ENCODE measurements at places on chromosomes 5 and 9.

GRCh38 chr5:163407034-163407655 is 30.2 kb upstream of the CCNG1 start:
- DNase-seq, result no peak

GRCh38 chr9:87882627-87883026 is at the start of gene SPATA31E1:
Gene SPATA31E1, plus strand, starts transcription at chr9:87882877. Its CDS starts 15 bp downstream, at chr9:87882892.
- DNase-seq, result no peak

DNA sequence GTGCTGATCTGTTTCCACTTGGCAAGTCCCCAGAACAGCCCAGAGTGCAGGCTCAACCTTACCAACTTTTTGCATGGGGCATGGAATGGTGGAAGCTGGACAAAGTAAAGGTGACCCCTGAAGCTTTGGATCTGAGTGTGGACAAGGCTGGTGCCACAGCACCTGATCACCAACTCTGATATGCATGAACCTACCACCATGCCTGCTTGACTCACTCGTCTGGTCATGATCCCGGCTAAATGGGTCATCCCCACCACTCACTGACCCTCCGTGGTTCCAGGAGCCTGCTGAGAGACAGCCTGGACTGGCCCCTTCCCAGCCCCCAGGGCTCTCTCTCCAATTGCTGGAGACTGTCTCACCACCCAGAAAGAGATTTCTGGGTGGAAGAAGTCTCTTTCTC is 14.4 kb upstream of the SLC22A4 start:
- no peak for DNase-seq

- no peak for DNase-seq
Observed at GRCh38 chr5:127910307-127910956, 173.1 kb upstream of the SLC12A2 start.

DNA sequence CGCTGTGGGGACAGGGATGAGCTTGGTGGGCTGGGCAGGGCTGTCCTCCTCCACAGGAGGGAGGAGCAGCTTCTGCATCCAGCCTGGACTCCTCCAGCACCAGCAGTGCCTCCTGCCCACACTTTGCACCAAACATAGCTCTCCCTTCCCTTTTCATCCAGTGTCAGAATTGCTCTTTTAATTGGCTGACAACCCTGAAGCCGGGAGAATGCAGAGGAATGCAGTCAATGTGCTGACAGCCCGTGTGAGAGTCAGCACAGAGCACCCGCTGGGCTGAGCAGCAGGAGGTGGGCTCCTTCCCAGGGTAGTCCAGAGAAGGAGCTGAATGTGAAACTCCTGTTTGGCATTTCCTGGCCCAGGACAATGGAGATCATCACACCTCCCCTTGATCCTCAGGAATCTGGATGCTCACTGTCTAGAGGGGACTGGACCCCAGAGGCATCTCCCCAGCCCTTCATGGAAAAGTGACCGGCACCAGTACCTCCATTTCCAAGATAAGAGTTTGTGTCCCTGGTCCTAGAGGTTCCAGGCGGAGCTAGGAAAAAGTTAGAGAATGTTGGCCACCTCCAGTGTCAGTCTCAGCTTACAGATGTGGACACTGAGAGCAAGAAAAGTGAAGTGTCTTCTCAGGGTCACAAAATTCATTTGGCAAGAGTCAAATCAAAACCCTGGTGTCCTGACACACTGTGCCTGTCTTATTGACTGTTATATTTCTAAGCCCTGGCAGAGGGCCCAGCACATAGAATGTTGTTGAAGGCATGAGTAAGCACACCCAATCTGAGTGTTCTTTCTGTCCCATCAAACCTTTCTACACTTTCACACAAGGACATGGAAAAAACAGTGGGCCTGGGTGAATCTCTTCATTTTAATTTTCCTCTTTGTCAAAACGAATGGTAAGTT is 202.1 kb downstream of the SNX18 start:
- no peak for DNase-seq

DNA sequence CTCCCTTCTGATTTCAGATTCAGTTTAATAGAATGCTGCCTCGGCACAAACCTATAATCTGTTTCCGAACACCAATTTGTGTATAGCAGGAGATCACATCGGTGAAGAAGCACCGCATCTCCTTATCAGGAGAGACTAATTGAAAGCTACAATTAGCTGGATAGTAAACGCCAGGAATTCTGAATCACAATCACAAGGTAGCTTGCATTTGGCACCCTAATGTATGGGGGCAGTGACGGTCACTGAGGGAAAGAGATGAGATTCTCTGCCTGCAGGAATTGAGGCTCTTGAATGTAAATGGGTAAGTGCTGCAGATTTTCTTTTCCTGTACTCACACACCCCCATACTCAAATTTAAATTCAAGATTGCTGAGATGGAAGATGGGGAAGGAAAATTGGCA is 373.6 kb upstream of the ZNF608 start:
- DNase-seq, result no peak

DNA sequence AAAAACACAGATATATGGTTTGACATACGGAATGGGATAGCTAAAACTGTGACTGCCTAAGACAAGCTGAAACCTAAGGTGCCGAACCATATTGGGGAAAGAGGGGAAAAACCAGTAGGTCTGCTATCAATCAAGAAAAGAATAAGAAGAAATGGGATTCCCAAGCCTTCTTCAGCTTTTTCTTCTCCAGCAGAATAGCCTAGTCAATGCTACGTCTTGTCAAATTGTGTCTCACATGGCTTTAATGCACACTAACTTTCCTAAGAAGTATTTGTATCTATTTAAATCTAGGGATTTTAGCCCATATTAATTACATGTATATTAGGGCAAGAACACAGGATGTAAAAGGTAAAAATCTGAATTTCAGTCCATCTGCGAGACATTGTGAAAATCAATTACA is 797 bp upstream of the FBXO38 start:
- DNase-seq, result no peak

- peak; percentile 36 for DNase-seq
Observed at GRCh38 chr5:68464424-68464823, 248.9 kb downstream of the PIK3R1 start.

DNA sequence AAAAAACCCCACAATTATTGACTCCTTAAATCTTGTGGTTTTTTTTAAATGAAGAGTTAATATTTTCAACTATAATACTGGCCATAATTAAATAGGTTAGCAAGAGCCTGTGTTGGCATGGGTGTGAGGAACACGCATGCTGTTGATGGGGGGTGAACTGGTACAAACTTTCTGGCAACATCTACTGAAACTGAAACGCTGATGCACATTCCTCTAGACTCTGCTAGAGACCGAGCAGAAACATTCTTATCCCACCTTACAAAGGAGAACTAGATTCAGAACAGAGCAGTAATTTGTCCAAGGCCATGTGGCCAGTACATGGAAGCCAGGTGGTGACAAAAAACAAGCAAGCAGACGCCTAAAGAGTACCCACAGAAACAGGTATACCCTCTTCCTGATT is 2.4 kb downstream of the BICD2 start:
- DNase-seq, result no peak

- DNase-seq, result no peak
Observed at GRCh38 chr9:124282442-124283227, 24.9 kb downstream of the NEK6 start.

- no peak for DNase-seq
Observed at GRCh38 chr5:36495611-36496010, 110.8 kb upstream of the SLC1A3 start.

All from stimulated activated CD4-positive, alpha-beta T cell treated with anti-CD3 and anti-CD28 coated beads, Interleukin-1b, Interleukin-23, amount 100 ng/mL, for 24 hours (primary cell).